CD4-positive, alpha-beta T cell treated with Interleukin-4 for 4 hours (primary cell): ENCODE measurements at places on chromosomes 2 and 18.

- no peak for DNase-seq
Measured at GRCh38 chr2:85737961-85738360, 15.8 kb upstream of the ATOH8 start.

- no peak for DNase-seq
Measured at GRCh38 chr18:79954791-79955190, 3.3 kb upstream of the SLC66A2 start.

GRCh38 chr18:68826121-68826520, 28.2 kb downstream of the CCDC102B start:
- no peak for DNase-seq

DNA sequence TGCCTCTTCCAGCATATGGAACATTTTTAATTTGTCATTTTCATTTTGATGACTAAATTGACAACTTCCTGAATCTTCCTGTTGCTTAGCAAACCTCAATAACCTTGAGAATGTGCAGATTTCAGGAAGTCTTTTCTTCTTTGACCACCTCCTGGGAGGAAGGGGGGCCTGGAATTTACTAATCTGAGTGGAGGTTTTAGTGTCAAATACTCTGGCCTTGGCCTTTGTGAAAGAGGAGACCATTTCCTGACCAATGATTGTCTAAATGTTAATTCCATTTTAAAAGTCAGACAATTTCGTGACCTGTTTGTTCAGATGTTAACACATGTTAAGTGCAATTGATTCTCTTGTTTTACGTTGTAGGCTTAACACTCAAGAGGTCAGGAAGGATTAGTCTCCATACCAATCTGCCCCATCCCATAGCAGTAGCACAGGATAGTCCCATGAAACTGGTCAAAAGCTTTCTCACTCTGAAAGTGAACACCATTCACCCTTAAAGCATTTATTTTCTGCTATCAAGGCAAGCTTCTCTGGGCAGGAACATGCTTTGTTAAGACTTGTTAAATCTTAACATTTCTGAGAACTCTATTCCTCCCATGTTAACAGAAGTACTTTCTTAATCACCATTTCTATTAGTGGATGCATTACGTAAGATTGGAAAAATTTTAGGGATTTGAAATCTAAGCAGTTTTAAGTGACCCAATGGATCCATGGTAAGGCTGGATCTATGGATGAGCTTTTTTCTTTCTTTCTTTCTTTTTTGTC, 219.6 kb downstream of the RND3 start:
- no peak for DNase-seq

- DNase-seq = no peak
Measured at GRCh38 chr2:127200962-127201361, 19.1 kb downstream of the CYP27C1 start.

DNA sequence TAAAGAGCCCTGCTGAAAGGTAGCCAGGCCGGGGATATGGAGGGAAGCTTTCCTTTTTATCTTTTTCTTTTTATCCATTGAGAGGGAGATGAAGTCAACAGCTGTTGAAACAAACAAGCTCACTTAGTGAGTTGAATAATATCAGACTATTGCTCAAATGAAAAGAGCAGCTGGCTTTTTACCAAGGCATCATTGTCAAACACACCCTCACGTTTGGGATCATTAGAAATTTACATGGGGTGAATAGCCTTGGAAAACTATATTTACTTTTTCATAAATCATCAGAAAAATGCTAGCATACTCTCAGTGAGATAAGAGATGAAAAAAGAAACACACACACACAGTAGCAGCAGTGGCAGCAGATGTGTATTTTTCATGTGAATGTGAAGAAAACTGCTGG, 71.5 kb upstream of the HNMT start:
- no peak for DNase-seq

GRCh38 chr2:222733846-222734702, 62.6 kb downstream of the MOGAT1 start:
- DNase-seq = no peak
